ENCODE measurements at places on chromosomes 3 and 15. TPM values are rescaled to one million over a fixed set of nuclear protein-coding genes. Genes with fewer than 3 reads are reported as not detected.

Gene NTRK3
- polyA plus RNA-seq = 8.5 TPM

Gene PTH1R
- 244 TPM for polyA plus RNA-seq

Gene PPP1R14D
- not detected for polyA plus RNA-seq

Gene GOLGA8N
- polyA plus RNA-seq = 9.3 TPM

Gene NECTIN3
- polyA plus RNA-seq = 31.5 TPM

Gene GP5
- not detected for polyA plus RNA-seq

Gene TCF12
- 7.6 TPM for polyA plus RNA-seq

Gene TIMP4
- polyA plus RNA-seq = 6.8 TPM

Gene NANOGP8
- polyA plus RNA-seq = not detected

Gene SPESP1
- 5.2 TPM for polyA plus RNA-seq

Gene MED12L
- polyA plus RNA-seq = 0.77 TPM

Gene COL6A5
- polyA plus RNA-seq = not detected

Gene GPR15
- polyA plus RNA-seq = not detected

Gene LRTM1
- polyA plus RNA-seq = 0.16 TPM

Gene CBLB
- polyA plus RNA-seq = 27.9 TPM

Gene NDN
- 49.4 TPM for polyA plus RNA-seq

Gene MEX3B
- polyA plus RNA-seq = 0.80 TPM

Gene NR2E3
- 0.22 TPM for polyA plus RNA-seq

Gene PCSK6
- polyA plus RNA-seq = 0.88 TPM

Gene LYZL4
- not detected for polyA plus RNA-seq

Gene HHLA2
- not detected for polyA plus RNA-seq

Gene GRK7
- polyA plus RNA-seq = not detected

Gene FBXL2
- polyA plus RNA-seq = 7.3 TPM

Gene CACNA2D2
- 2.0 TPM for polyA plus RNA-seq

Gene CLSTN2
- 4.9 TPM for polyA plus RNA-seq

Gene ZNF660
- 1.9 TPM for polyA plus RNA-seq

Gene LRRC49
- polyA plus RNA-seq = 8.1 TPM

Gene CFAP100
- not detected for polyA plus RNA-seq

Gene GJD2
- polyA plus RNA-seq = 2.3 TPM

Gene ADAMTS9
- 37.8 TPM for polyA plus RNA-seq

Gene PP2D1
- not detected for polyA plus RNA-seq

Gene THSD4
- 24.1 TPM for polyA plus RNA-seq
